ENCODE measurements at places on chromosomes 5 and 9. TPM values are rescaled to one million over a fixed set of nuclear protein-coding genes. Genes with fewer than 3 reads are reported as not detected.

GRM6 gene
- total RNA-seq, result not detected

IL13 gene
- total RNA-seq, result not detected

DNA sequence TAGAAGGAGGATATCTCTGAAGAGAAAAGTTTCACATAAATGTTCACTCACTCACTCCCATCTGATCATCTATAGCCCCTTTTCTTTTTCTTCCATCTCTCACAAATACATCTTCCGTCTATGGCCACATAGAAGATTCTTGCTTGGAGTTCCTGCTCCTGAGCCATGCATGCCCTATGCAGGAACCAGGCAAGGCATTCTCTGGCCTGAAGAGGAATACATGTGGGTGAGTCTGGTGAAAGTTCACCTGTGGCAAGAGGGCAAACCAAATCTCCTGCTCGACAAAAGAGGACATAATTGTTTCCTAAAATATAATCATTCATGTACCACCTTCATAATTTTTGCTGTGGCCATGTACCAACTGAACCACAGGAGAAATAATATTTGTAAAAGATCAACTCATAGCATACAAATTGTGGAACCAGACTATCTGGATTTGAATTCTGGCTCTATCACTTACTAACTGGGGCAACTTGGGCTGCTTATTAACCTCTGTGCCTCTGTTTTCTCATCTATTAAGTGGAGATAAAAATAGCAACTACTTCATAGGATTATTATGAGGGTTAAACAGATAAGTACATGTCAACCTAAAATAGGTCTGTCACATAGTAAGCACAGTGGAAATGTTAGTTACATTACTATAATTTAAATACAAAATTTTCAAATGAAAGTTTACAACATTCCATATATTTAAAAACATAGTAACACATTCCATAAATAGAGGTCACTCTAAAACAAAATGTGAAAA lies 121.2 kb upstream of the NFIB start:
- DNase-seq, result no peak

DNA sequence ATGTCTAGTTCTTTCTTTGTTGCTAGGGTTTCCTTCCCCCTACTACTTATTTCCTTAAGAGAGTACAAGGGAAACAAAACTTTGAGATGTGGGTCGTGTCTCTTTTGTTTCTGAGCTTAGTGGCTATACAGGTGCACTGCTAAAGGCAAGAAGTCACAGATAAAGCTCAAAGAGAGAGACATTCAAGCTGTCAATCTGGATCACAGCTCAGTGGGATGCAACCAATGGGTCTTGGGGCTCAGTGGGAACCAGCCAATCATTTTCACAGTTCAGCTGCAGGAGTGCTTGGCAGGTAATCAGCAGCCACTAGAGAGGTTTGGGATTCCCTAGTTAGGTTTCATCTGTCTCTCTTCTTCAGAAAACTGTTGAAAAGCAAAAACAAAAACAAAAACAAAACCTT lies 135.4 kb upstream of the SGCD start:
- DNase-seq, result no peak

GRCh38 chr5:159018855-159019254 lies 80.9 kb downstream of the EBF1 start:
- no peak for DNase-seq

DNA sequence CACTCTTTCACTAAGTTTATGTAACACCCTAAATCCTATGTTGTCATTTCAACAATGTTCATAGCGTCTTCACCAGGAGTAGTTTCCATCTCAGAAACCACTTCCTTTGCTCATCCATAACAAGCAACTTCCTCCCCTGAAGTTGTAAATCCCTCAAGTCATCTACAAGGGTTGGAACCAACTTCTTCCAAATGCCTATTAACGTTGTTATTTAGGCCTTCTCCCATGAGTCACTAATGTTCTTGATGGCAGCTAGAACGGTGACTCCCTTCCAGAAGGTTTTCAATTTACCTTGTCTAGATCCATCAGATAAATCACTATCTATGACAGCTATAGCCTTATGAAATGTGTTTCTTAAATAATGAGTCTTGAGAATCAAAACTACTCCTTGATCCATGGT lies 73.3 kb upstream of the TARS1 start:
- no peak for DNase-seq

- DNase-seq, result no peak
Measured at GRCh38 chr5:73705364-73705763, 79.4 kb downstream of the ARHGEF28 start.

- DNase-seq, result no peak
Measured at GRCh38 chr9:135714242-135715055, 12.5 kb downstream of the KCNT1 start.

DNA sequence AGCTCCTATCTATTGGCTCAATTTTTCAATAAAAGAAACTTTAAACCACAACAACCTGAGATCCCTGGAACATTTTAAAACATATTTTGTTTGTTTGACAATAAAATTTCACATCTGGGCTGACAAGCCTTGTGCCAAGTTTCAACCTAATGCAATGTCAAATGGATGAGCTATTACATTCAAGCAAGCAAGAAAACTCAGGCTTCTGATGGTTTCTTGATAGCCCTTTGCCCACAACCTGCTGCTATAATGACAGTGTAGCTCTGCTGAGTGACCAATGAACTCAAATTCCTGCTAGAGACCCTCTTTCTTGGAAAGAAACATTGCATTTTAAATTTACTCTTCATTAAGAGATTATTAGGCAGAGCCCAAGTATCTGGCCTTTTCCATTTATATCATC lies 472.9 kb downstream of the ARHGEF28 start:
- DNase-seq, result no peak

GRCh38 chr9:98808875-98809274 lies 1.4 kb downstream of the GALNT12 start:
- DNase-seq, result no peak

GRCh38 chr5:140372971-140373487 lies 13.0 kb downstream of the SLC4A9 start:
- peak; percentile 63 for DNase-seq

DNA sequence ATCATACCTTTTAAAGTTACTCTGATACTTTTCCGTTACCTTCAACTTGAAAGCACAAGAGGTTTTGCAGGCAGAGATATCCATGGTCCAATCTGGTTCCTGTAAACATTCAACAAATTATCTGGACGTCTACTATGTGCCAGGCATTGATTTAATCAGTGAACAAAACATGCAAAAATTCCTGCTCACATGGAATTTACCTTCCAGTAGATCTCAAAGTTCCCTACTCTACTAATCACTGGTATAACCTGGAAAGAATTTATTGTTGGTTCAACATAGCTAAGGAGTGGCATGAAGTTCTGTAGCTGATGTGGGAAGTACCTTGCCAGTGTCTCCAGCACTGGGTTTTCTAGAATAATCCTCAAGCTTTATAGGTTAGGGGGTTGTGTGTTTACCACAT lies 9.8 kb downstream of the OCLN start:
- DNase-seq, result no peak

DNA sequence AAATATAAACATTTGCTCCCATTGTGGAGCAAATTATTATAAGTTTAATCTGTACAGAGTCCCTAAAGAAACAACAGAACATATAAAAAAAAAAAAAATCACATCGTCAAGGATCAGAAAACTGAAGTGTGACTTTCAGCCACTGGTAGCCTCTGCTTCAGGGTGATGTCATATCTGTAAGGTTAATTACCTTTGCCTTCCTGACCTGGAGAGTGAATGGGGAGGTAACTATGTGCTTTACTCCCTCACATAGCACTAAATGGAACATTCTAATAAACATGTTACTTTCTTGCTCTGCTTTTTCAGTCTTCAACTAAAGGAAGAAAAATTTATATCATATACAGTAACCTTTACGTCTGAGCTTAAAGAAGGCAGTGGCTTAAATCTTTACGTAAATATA lies 70.3 kb upstream of the TRPM3 start:
- no peak for DNase-seq

GRCh38 chr9:113386571-113387393 lies 10.0 kb upstream of the HDHD3 start:
- no peak for DNase-seq

Measured in B cell (primary cell).